Spleen (tissue), 13 donors: ENCODE measurements at places on chromosomes 7 and 10. TPM values are rescaled to one million over a fixed set of nuclear protein-coding genes. Genes with fewer than 3 reads are reported as not detected.

- no peak overlapping the region for H3K4me3 ChIP-seq
- H3K27ac ChIP-seq, result no peak overlapping the region
- no peaks in the 10 kb centered on the region for H3K27me3 ChIP-seq
- no peaks in the 10 kb centered on the region for H3K36me3 ChIP-seq
Measured at GRCh38 chr10:50385624-50386023, 134.3 kb upstream of the ASAH2 start.

DNA sequence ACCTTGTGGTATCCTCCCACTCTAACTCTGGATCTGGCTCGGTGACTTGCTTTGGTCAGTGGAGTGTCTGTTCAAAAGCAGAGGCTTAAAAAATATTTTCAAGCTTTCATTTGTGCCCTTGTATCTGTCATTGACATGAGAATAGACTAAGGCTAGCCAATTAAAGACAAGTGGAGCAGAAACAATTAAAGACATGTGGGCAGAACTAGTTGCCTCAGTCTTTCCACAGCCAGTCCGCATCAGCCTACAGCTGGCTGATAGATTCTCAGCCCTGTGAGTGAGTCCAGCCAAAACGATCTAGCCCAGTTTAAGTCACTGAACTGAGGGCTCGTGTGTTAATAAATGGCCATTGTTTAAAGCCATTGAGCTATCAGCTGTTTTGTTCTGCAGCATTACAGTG, 185.2 kb upstream of the DGKB start:
- H3K4me1 ChIP-seq, result no peaks in the 10 kb centered on the region
- no peak overlapping the region for H3K27ac ChIP-seq
- no peaks in the 10 kb centered on the region for H3K36me3 ChIP-seq
- DNase-seq, result no peak
- H3K4me3 ChIP-seq, result no peak overlapping the region

DNA sequence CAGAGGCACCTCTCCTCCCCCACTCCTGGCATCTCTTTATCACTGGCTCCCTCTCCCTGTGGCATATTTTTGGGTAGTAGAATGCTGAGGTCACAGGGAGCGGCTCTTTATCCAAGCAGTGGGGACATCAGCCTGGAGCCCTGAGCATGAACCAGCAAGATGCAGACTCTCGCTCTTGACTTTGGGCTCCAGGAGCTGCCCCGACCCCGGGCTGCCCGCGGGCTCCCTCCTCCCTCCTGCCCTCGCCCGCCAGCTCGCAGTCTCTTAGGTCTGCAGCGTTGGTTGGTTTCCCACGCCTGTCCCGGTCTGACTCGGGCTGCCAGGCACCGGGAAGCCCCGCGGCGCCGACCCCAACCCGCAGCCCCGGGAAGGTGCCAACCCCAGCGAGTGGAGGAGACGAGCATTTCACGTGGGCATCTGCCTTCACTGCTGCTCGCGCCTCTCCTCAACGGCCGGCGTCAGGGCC, 1.3 kb downstream of the INSYN2A start:
- H3K4me3 ChIP-seq, result peak overlapping the region; percentile 20
- no peak for DNase-seq
- peaks cover 3% of the 10 kb centered on the region for H3K4me1 ChIP-seq

- H3K4me1 ChIP-seq, result peaks cover 13% of the 10 kb centered on the region
- no peak overlapping the region for H3K4me3 ChIP-seq
- DNase-seq, result no peak
- H3K36me3 ChIP-seq, result no peaks in the 10 kb centered on the region
- H3K27me3 ChIP-seq, result peaks cover 16% of the 10 kb centered on the region
- H3K27ac ChIP-seq, result peak overlapping the region; percentile 33
Measured at GRCh38 chr7:87056346-87056745, 3.1 kb downstream of the ELAPOR2 start.

DNA sequence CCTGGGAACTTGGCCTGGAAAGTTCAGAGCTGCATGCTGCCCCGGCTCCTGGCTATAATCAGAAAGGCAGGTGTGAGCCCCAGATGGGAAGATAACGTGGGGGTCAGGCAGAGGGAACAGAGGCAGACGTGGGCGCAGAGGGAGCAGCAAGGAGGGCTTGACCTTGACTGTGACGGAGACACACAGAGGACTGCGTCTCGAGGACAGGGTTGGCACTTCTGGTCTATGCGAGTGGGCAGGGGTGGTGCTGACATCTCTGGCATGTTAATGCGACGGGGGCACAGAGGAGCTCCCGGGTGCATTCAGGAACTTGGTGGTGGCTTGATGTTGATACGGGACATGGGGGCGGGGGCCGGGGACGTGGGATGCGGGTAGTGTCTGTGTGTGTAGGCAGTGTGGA, 232.1 kb upstream of the GRB10 start:
- H3K36me3 ChIP-seq, result no peaks in the 10 kb centered on the region
- no peaks in the 10 kb centered on the region for H3K27me3 ChIP-seq
- no peak overlapping the region for H3K4me3 ChIP-seq
- no peak overlapping the region for H3K27ac ChIP-seq
- no peaks in the 10 kb centered on the region for H3K4me1 ChIP-seq

DNA sequence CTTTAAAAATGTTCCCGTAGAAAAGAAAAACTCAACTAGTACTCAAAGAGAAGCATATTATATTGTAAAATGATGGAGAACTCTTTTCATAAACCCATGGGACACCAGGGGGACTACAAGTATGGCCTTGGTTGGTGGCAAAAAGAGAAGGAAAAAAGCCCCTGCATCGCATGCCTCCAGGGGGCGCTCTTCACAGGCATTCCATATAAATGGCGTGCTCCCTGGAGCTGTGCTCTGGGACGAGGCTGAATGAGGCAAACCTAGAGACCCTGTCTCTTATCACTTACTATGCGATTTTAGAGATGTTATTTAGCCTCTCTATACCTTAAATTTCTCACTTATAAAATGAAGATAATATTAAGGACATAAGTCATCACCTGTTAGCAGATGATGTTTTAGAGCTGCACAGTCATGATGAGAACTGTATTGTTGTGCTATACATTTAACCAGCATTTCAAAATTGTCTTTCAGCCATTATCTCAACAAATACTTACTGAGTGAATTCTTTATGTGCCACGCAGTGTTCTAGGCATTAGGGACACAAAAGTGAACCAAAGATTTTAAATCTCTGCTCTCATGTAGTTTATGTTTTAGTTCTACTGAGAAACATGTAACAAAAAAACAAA, 105.8 kb downstream of the ARHGAP21 start:
- H3K36me3 ChIP-seq, result no peaks in the 10 kb centered on the region
- no peak for DNase-seq
- H3K4me1 ChIP-seq, result peaks cover 4% of the 10 kb centered on the region
- no peak overlapping the region for H3K4me3 ChIP-seq
- no peaks in the 10 kb centered on the region for H3K27me3 ChIP-seq

GRCh38 chr10:19708031-19708430, 108.2 kb upstream of the PLXDC2 start:
- no peak for DNase-seq
- H3K36me3 ChIP-seq, result no peaks in the 10 kb centered on the region
- no peak overlapping the region for H3K4me3 ChIP-seq
- no peaks in the 10 kb centered on the region for H3K4me1 ChIP-seq

GRID2IP gene
- total RNA-seq, result 0.34 TPM

AGFG2 gene
- 61.5 TPM for total RNA-seq

UNCX gene
- total RNA-seq, result not detected
